T follicular helper cell (primary cell): ENCODE measurements at places on chromosomes 4 and X.

GRCh38 chr4:110216129-110216528 lies 17.7 kb upstream of the ELOVL6 start:
- no peak for DNase-seq

GRCh38 chrX:56793521-56794320 lies 64.7 kb downstream of the NBDY start:
- no peak for DNase-seq

DNA sequence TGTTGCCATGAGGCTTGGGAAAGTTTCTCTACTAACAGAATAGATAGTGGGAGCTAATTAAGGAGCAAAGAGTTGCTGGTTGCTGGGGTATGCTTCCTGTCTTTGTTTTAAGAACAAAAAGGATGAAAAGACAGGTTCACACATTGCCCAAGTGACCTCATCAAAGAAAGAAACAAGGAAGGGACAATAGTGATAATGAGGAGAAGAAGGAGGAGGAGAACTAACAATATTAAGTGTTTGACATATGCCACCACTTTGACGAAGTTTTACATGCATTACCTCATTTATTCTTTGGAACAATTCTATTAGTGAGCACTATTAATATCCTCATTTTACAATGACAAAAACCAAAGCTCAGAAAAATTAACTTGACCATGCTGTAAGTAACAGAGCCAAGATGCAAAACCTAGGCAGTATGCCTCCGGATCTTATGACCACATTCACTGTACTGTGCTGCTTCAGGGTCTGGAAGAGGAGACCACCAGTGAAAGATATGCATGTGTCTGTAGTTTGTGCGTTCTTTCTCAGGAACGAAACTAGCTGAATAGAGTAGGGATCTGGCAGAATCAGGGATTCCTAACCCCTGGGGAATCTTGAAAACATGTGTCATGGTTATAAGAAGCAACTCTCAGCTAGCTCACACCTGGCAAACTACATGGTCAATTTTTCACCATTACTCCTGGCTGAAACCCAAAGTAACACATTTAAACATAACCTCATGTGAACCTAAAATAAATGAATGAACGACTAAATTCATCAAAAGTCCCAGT lies 83.8 kb downstream of the MOSPD2 start:
- no peak for DNase-seq

DNA sequence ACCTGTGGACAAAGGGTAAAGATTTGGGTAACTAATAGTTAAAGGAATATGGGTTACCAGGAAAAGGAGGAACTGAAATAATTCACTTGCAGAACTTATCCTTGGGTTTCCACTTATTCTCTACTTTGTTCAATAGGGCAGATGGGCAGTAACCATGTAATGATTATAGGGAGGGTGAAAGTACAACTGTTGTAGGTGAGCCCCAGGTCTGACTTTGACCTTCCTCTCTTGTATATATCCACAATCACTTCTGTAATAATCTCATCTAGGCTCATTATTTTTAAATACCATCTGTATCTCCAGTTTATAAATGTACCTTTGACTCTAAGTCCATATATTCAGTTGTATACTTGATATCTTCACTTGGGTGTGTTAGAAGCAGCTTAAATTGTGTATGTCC lies 32.1 kb downstream of the CXXC4 start:
- DNase-seq, result no peak

DNA sequence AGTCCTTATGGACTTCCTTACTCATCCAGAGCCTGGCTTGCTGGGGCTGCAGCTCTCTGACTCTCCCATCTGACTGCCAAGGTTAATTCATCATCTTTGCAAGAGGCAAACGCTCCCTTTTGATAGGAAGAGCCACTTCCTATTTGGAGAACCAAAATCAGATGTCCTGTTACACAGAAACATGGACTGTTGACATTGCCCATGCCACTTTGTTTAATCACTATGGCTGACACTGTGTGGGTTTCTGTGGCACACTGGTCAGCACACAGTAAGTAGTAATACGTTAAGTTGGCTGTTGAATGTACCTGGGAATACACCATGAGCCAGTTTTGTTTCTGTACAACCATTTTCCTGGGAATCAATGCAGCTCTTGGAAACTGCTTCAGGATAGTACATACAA lies 45.1 kb upstream of the TMEM33 start:
- no peak for DNase-seq

DNA sequence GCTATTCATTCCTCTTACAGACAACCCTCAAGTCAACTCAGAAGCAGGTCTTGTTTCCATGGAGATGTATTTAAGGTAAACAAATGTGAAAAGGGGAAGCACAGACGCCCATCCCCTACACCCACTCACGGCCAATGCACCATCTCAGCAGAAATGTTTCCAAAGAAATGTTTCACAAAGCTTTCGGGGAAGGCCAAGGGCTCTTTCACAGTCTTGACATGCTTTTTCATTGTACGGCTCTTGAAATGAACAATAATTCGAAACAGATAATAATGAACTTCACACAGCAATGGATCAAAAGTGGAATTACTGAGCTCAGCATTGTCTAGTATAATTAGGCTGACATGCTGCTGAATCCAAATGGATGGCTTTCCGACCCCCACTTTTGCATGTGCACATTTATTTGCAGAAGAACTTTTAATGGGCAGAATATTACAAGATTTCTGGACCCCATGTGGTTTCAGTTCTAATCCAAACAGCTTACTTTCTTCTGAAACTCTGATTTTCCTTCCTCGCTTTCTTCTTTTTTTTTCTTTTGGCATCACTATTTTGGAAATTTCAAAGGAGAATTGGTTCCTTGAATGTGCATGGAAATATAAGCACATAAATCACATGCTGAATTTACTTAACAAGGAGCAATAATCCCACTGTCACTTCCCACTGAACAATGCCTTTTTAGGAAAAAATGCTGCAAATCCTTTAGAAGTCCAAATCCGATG lies 160.9 kb downstream of the SMIM20 start:
- no peak for DNase-seq

DNA sequence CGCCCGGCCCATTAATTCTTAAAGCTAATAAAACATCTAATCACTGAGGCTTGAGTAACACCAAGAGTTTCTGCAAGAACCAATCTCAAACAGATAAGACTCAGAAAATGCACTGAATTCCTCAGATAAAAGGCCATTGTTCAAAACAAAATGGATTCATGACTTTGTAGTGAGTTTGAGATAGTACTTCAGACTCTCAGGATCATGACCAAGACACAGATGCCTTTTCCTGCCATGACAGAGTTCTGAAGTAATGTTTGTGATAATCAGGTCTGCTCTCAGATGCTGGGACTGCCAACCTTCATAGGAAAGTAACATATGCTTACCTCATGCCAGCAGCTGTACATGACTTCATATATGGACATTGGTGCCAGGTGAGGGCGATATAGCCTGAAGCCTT lies 54.6 kb downstream of the NIPAL1 start:
- no peak for DNase-seq

DNA sequence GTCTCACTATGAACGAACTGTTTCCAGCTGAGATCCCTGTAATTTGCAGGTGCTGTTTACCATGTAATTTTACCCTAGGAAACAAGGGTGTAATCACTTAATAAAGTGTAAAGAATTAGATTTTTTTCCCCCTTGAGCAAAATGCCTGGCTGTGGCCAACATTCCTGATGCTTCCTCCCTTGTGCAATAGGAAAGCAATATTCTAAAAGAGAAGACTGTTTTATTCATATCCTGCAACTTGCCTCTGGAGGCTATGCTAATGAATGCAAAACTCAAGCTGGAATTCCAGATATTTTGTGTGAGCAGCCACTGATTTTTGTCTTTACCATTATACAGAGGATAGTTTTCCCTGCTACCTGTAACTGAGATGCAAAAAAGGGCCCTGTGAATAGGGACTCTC lies 98.0 kb downstream of the AWAT2 start:
- no peak for DNase-seq

DNA sequence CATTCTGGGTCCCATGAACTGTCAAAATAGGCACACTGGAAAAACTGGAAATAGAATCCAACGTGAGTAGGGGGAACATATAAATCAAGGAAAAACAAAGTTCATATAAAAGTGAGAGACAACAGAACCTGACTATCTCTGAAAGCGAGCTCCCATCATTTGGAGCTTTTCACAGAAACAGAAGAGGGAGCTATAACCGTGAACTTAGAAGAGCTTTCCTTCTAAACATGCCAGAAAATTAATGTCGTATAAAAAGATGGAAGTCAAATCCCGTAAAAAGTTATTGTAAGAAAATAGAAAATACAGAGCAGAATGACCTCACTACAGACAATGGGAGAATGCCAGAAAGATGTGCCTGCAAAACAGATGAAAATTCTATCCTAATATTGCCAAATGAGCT lies 23.9 kb upstream of the HSD17B10 start:
- DNase-seq, result no peak

GRCh38 chr4:42350611-42351182 lies 46.6 kb upstream of the SHISA3 start:
- no peak for DNase-seq

GRCh38 chr4:94974773-94975172 lies 217.0 kb downstream of the BMPR1B start:
- DNase-seq, result no peak

DNA sequence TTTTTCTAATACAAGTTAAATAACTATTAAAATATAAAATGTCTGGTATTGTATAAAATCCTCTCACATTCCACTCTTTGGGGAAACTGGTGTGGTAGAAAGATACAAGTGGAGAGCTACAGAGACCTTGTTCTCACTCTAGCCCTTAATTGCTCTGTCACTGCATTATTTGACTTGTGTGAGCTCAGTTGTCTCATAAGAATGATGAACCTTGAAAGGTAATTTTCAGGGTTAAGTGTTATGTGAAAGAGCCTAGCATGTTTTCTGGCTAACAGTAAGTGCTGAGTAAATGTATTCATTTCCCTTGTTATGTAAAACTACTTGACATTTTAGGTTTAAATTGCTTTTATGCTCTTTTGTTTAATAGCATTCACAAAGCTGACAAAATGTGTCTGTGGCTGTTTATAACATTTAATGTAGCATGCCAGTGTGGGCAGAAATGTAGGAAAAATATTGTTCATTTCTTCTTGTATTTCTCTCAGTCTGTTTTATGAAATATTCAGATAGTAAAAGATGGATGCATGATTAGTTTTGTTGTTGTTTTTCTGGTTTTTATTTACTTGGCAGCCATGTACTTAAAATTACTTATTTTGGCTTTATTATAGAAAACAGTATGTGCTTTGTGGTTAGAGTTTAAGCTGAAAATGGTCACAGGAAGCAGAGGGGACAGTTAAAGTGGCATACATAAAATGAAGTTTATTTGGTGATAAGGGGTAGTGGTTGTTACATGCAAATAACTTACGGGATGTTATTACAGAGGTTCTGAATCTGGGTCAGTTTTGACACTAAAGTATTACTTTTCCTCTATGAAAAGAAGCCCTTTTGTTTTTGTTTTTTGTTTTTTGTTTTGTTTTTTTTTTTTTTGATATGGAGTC lies 29.2 kb downstream of the SLAIN2 start:
- DNase-seq, result no peak

DNA sequence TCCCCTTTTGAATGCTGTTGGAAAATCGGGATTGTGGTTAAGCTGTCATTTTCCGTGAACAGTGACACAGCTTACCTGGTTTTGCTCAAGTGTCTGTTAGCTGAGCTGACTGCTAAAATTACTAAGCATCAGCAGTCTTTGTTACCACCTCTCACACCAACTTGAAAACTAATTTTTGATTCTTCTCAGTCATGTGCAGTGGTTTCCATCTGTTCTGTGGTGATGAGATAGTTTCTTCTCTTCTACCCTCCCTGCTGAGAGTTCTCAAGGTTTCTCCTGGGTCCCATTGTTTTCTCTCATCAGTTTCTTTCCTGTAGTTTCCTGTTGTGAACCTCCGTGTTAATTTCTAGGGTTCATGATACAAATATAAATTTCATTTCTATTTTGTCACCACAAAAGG lies 225.6 kb downstream of the ARHGAP10 start:
- no peak for DNase-seq

DNA sequence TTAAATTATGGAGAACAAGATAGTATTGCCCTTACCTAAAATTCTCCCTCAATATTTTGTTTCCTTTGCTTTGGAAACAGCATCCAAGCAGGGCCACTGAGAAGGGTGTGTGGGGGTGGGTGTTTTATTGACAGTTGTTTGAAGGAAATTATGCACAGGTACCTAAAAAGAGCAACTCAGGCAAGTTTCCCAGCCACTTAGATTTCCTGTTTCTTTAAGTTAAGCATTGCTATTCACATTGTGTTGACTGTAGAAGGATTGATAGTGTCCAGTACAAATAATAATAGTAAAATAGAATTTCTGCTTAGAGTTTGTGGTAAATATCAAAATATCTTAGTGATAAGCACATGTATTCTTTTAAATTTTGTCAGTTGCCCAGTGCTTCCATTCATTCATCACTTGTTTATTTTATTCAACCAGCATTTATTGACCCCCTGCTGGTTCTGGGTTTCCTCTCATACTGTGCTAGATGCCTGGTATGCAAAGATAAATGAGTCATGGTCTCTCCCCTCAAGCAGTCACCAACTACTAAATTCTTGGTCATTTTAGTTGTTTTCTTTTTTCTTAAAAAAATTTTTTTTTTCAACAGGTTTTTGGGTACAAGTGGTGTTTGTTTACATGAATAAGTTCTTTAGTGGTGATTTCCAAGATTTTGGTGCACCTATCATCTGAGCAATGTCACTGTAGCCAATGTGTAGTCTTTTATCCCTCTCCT lies 50.0 kb downstream of the GALNT7 start:
- DNase-seq, result no peak

GRCh38 chrX:142249721-142250120 lies 44.6 kb upstream of the MAGEC2 start:
- no peak for DNase-seq

GRCh38 chr4:151725087-151725486 lies 35.7 kb downstream of the GATB start:
- DNase-seq, result no peak

- DNase-seq, result no peak
These were observed 100.9 kb downstream of the LIMCH1 start for GRCh38 chr4:41638866-41639265.

DNA sequence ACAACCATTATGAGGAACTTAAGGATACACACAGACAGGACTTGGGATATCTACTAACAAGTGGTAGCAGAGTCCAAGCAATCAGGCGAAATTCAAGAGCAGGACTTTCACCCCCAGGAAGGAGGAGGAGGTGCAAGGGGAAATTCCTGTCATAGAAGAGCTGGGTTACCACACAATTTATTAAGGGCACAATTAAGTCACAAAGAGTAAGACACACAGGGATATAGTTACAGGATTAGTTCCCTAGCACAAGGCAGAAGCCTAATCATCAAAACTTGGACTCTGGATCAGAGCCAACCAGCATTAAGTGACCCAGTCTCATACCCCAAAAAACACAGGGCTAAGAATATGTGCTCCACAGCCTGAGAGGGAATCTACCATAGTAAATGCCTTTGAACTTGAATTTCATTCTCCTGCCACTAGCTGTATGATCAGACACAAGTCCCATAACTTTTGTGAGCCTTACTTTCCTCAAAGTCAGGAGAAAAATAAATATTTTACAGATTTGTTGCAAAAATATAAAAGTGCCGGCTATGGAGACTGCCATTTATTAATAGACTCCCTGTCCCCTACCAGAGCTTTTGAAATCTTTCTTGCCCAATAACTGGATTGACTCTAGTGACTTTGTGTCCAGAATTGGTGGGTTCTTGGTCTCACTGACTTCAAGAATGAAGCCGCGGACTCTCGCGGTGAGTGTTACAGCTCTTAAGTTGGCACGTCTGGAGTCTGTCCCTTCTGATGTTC lies 87.0 kb downstream of the SYNPO2 start:
- no peak for DNase-seq

- DNase-seq, result no peak
These were observed 983.4 kb upstream of the ADGRL3 start for GRCh38 chr4:60216752-60217151.
